ENCODE measurements at places on chromosomes 11 and 22. TPM values are rescaled to one million over a fixed set of nuclear protein-coding genes. Genes with fewer than 3 reads are reported as not detected.
A peak's percentile ranks its signal among the peaks of the same experiment; 100 is the strongest.

- no peak for DNase-seq
These were observed 24.2 kb upstream of the MUC5B start for GRCh38 chr11:1198561-1199240.

DNA sequence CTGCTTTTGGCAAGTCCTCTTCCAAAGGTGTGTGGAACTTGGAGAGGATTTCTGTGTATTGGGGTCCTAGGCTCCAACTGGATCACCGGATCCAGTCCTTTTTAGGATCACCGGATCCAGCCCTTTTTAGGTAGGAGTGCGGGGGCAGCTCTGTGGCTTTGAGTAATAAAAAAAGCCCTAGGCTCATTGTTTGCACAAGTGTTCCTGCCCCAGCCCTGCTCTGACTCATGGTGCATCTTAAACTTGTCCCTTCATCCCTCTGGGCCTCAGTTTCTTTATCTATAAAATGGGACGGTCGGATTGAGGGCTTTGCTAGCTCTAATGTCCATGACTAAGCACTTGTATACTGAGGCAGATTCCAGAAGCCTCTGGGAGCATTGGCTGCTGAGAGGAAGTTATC, 22.7 kb upstream of the CD44 start:
- DNase-seq: no peak

The MS4A6E gene
- total RNA-seq: not detected

The HPX gene
- total RNA-seq: not detected

The CPT1B gene
- total RNA-seq: 400 TPM

GRCh38 chr22:45223304-45224117, 17.2 kb downstream of the KIAA0930 start:
- DNase-seq: no peak

The AAMDC gene
- 81.1 TPM for total RNA-seq

The SYCE3 gene
- 0.74 TPM for total RNA-seq

GRCh38 chr11:111963931-111964340, 26.8 kb downstream of the DIXDC1 start:
- no peak for DNase-seq

The BCR gene
- total RNA-seq: 33.4 TPM

The KRTAP5-9 gene
- not detected for total RNA-seq

DNA sequence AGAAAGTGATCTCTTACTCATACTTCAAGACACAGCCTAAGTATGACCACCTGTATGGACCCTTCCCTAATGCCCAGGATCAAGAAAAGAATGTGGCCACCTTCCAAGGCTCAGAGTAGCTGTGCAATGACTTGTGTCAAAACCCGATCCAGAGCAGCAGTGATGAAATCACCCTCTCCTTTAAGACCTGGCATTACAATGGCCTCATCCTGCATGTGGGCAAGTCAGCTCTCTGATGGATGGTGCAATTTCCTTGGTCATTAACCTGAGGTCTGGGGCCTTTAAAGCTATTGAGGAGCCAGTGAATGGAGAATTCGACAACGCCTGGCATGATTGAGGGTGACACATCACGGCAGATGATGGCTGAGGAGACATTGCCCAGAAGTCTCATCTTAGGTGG, 9.1 kb upstream of the TUBA8 start:
- DNase-seq: no peak

- DNase-seq: peak; percentile 95
These were observed at the start of gene NEAT1 for GRCh38 chr11:65422633-65423515. Gene NEAT1, plus strand, starts transcription at chr11:65422798.

DNA sequence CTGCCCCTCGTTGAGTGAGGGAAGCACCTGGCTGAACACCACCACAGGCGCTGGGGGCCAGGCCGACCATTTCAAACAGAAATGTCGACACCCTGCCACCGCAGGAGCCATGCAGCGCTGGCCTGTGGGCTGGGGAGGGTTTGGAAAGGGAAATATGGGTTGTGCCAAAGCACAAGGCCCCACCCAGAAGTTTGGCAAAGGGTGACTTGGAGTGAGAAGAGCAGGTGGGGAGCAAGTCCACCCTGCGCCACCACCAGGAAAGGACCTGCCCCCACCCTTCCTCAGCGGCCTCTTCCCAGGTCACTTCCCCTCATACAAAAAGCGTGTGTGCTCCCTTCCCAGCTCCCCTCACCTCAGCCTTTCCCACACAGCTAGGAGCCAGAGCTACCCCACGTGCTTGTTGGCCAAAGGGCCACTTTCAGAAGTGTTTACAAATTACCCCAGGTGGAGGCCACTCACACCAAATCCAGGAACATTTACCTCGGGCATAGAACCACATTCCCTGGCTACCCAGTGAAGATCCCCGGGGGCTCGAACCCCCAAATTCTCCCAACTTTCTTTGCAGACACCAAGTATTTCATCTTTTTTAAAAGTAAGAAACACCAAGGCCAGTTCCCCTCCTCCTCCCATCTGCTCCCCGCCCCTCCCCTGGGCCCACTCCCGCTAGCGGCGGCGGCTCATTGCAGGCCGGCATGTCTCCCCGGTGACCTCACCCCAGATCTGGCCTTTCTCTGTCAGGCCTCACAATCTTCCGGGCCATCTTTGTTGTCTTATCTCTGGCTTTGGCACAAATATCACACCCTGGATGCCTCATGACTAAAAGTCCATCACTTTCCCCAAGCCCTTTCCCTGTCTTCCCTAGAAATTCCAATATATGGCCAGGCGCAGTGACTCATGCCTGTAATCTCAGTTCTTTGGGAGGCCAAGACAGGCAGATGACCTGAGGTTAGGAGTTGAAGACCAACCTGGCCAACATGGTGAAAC, 20.5 kb upstream of the SCGB1A1 start:
- peak; percentile 62 for DNase-seq

- no peak for DNase-seq
These were observed 347.5 kb upstream of the DDI1 start for GRCh38 chr11:103688924-103689323.

DNA sequence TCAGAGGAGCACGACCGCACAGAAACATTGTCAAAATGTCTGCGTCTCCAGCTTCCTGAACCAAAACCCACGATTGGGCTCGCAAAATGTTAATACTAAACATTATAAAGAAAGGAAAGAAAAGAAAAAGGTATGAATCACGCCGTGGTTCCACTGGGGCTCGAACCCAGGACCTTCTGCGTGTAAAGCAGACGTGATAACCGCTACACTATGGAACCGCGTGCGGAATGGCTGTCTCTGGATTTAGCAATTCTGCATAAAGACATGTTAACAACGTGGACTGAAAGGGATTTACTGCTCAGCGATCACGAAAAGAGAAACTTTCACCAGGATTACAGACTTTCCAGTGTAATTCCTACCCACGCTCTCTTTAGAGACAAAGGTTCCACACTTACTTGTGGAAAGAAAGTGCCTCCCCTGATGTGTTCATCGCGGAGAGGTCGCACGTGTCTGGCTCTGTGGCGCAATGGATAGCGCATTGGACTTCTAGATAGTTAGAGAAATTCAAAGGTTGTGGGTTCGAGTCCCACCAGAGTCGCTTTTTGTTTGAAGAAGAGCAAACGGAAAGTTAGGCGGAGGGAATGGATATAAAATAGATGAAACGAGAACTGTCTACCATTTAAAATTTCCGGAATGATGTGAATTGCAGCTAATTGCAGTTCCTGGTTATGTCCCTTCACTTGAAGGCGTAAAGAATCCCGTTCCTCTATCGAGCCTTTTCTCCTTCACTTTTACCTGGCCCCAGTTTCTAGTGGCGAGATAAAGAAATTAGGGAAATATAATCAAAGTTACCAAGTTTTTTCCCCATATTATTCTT, 39.7 kb downstream of the OR4D9 start:
- DNase-seq: peak; percentile 77

The PLA2G3 gene
- not detected for total RNA-seq

DNA sequence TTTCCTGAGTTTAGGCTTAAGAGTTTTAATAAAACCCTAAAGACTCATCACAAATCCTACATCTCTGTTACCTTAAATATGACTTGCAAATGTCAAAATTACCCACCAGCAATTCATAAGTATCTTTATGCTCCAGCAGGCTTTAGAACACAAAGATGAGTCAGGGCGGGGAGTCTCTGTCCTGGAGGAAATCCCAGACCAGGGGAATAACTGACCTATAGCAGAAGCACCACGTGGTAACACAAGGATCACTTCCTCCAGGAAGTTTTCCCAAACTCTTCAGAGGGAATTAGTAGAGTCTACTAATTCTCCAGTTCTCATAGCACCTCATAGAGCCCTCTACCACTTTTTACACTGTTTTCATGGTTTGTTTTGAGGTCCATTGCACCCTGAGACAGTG, 217.0 kb downstream of the NAV2 start:
- DNase-seq: no peak

The OR51E2 gene
- total RNA-seq: 0.25 TPM

DNA sequence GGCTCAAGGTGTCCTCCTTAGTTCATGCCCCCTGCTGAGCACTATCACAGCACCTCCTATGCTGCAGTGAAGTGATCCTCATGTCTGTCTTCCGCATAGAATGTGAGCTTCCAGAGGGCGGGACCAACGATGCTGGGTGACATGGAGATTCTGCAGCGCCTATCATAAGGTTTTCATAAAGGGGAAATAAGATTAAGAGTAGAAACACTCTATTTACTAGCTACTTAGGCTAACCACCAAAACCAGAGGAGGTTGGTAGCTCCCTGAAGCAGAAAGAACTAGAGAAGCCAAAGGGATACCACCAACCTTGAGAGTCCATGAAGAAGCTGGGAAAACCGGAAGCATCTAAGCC, 39.3 kb upstream of the POU2AF1 start:
- DNase-seq: no peak

The NAALAD2 gene
- 1.4 TPM for total RNA-seq

The MMP12 gene
- not detected for total RNA-seq

GRCh38 chr11:87295237-87295636, 257.5 kb downstream of the TMEM135 start:
- no peak for DNase-seq

- DNase-seq: no peak
These were observed 20.8 kb downstream of the CARS1 start for GRCh38 chr11:3036419-3036818.

GRCh38 chr22:47282366-47282765, 519.9 kb downstream of the TBC1D22A start:
- no peak for DNase-seq

The MISFA gene
- total RNA-seq: 13.4 TPM

GRCh38 chr22:46931881-46932280, 169.4 kb downstream of the TBC1D22A start:
- no peak for DNase-seq

GRCh38 chr11:88484873-88485621, 147.5 kb upstream of the CTSC start:
- no peak for DNase-seq

- DNase-seq: no peak
These were observed 17.1 kb downstream of the SC5D start for GRCh38 chr11:121309688-121310087.

The CALCB gene
- not detected for total RNA-seq

The C11orf86 gene
- not detected for total RNA-seq

- DNase-seq: no peak
These were observed 170.8 kb downstream of the DDX10 start for GRCh38 chr11:108835624-108836023.

The OR2AG1 gene
- not detected for total RNA-seq

The ENTHD1 gene
- total RNA-seq: not detected

DNA sequence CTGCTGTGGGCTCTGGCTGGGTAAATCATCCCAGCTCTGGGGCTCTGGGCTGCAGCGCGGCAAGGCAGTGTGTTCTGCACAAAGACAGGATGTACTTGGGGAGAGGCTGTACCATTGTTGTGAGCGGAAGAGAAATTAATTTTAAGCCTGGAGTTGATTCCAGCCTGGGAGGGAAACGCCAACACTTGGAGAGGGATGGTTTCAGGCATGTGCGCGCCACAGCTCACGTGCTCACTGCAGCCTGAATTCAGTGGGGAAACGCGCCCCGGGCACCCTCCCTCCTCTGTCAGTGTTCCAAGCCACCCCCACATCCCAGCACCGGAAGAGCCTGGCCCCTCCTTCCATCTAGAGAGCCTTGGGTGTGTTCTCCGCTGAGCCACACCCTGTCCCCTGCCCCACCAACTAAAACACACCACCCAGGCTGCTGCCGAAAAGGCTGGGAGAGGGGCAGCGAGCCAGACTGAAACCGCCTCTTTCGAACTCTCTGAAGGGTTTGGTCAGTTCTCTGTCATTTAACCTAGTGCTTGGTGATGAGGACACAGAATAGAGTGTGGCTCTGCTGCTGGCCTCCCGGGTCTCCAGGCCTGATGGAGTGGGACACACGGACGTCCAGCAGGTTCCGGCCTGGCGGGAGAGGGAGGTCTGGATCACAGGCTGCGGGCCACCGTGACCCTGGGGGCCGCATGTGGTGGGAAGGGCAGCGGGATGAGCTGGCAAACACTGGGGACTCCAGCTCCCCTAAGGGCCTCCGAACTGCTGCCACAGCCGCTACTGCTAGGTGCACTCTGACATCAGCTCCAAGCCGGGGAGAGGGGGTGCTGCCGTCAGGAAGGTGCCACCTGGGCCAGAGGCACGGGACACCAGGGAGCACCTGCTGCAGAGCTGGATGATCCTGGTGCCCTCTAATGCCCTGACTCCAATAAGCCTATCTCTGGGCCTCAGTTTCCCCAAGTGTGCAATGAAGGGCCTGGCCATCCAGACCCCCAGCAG, 230.8 kb downstream of the CTTN start:
- peak; percentile 66 for DNase-seq

DNA sequence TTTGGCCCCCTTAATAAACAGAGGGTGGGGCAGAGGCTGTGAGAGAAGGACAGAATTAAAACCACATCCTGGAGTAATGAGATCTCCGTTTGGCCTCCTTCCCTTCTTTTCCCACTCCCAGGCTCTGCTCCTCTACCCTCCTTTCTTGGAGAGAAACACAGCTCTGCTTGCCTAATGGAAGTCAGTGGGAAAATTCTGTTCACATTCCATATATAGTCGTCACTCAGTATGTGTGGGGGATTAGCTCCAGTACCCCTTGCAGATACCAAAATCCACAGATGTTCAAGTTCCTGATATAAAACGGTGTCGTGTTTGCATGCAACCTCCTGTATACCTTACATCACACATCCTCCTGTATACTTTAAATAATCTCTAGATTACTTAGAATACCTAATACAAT, 37.6 kb upstream of the THY1 start:
- no peak for DNase-seq

- no peak for DNase-seq
These were observed 128.6 kb upstream of the DDI1 start for GRCh38 chr11:103907548-103908455.

GRCh38 chr11:84686716-84687115, 940.4 kb downstream of the DLG2 start:
- no peak for DNase-seq

- DNase-seq: no peak
These were observed 9.3 kb upstream of the GLB1L3 start for GRCh38 chr11:134266841-134267251.

- no peak for DNase-seq
These were observed 74.0 kb upstream of the WNT11 start for GRCh38 chr11:76280151-76280881.

The SLC25A18 gene
- 0.86 TPM for total RNA-seq
